Mesothelial cell of epicardium (in vitro differentiated cells): ENCODE measurements at places on chromosomes 6 and 20. TPM values are rescaled to one million over a fixed set of nuclear protein-coding genes. Genes with fewer than 3 reads are reported as not detected.
A peak's percentile ranks its signal among the peaks of the same experiment; 100 is the strongest.

LCA5 gene
- total RNA-seq = 8.7 to 9.2 TPM (median 8.9 TPM) in 3 replicates

TRMT6 gene
- 12.1 to 13.2 TPM (median 12.6 TPM) in 3 replicates for total RNA-seq

PTP4A1 gene
- total RNA-seq = 47.0 to 51.5 TPM (median 51.1 TPM) in 3 replicates

PNISR gene
- total RNA-seq = 194 to 206 TPM (median 203 TPM) in 3 replicates

ZBTB24 gene
- 8.0 to 9.4 TPM (median 9.1 TPM) in 3 replicates for total RNA-seq

WFDC12 gene
- total RNA-seq = not detected in 3 replicates

PSMA7 gene
- 195 to 210 TPM (median 201 TPM) in 3 replicates for total RNA-seq

ZSCAN26 gene
- 26.6 to 29.2 TPM (median 26.9 TPM) in 3 replicates for total RNA-seq

BMP2 gene
- 9.2 to 10.5 TPM (median 9.4 TPM) in 3 replicates for total RNA-seq

GRCh38 chr20:25695532-25696370 is 902 bp downstream of the ZNF337 start:
- no peaks in the 10 kb centered on the region for H3K27me3 ChIP-seq
- peak overlapping the region; percentile 87 for H3K27ac ChIP-seq
- peaks cover 15% of the 10 kb centered on the region for H3K36me3 ChIP-seq
- H3K4me1 ChIP-seq = peaks cover 8% of the 10 kb centered on the region

- no peaks in the 10 kb centered on the region for H3K36me3 ChIP-seq
- H3K27ac ChIP-seq = no peak overlapping the region
- no peak for DNase-seq
- H3K27me3 ChIP-seq = no peaks in the 10 kb centered on the region
- peaks cover 69% of the 10 kb centered on the region for H3K4me1 ChIP-seq
These were observed 9.6 kb downstream of the JARID2 start for GRCh38 chr6:15255481-15255880.

- H3K36me3 ChIP-seq = no peaks in the 10 kb centered on the region
- DNase-seq = no peak
- H3K4me3 ChIP-seq = no peak overlapping the region
- H3K27me3 ChIP-seq = no peaks in the 10 kb centered on the region
- no peak overlapping the region for H3K27ac ChIP-seq
- H3K4me1 ChIP-seq = no peaks in the 10 kb centered on the region
These were observed 417.0 kb upstream of the JAG1 start for GRCh38 chr20:11090751-11091150.

- no peak for DNase-seq
- peaks cover 15% of the 10 kb centered on the region for H3K4me1 ChIP-seq
- H3K27me3 ChIP-seq = no peaks in the 10 kb centered on the region
- no peak overlapping the region for H3K4me3 ChIP-seq
- peak overlapping the region; percentile 23 for H3K27ac ChIP-seq
These were observed 16.1 kb upstream of the STK38 start for GRCh38 chr6:36563237-36563927.

- H3K4me3 ChIP-seq = no peak within 1 kb of the TSS
- H3K27ac ChIP-seq = peak within 1 kb of the TSS; percentile 21
- H3K4me1 ChIP-seq = peaks cover 31% of the 10 kb centered on the region
- H3K27me3 ChIP-seq = no peaks in the 10 kb centered on the region
These were observed at the start of gene AIF1 for GRCh38 chr6:31614684-31615578. Gene AIF1 (plus strand): TSS chr6:31615234. CDS start chr6:31615330, 96 bp downstream.

DNA sequence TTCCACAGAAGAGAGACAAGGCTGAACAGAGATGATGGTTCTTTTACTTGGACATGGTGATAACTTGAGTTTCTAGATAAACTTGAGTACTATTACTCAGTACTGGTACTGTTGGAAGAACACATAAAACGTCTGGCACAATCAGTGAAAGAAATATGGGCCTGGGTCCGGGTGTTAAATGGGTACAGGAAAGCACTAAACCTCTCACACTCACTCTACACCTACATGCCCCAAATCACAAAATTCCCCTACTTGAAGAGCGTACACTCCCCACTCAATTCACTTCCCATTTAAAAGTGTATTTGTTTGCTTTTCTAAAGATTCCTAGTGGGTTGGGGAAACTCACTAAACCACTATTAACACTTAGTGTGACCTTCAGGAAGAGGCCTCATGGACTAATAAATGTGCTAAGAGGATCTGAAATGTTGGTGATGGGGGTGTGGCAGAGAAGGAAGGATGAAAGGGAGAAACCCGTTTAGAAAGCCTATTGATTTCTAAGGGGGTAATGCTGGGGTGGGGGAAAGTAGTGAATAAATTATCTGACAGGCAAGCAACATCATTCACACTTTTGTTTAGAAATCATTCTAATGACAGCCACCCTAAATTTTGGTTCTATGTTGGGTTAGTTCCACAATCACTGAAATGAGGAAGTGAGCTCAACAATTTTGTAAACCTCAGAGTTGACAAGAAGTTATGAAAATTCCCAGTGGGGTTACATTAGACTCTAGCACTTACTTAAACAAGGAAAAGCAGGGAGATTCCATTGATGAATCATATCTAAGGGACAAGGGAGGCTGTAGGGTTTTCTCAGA is 222.6 kb upstream of the MARCKS start:
- H3K27me3 ChIP-seq = no peaks in the 10 kb centered on the region
- H3K4me3 ChIP-seq = no peak overlapping the region
- DNase-seq = no peak
- no peaks in the 10 kb centered on the region for H3K36me3 ChIP-seq

- peak overlapping the region; percentile 28 for H3K27ac ChIP-seq
- H3K36me3 ChIP-seq = no peaks in the 10 kb centered on the region
- DNase-seq = no peak
- H3K27me3 ChIP-seq = no peaks in the 10 kb centered on the region
- H3K4me1 ChIP-seq = peaks cover 29% of the 10 kb centered on the region
These were observed 86.8 kb downstream of the GJA1 start for GRCh38 chr6:121522265-121522664.

- peak; percentile 60 for DNase-seq
- peaks cover 4% of the 10 kb centered on the region for H3K36me3 ChIP-seq
- H3K27ac ChIP-seq = peak overlapping the region; percentile 95
- peaks cover 16% of the 10 kb centered on the region for H3K4me1 ChIP-seq
These were observed 218.2 kb downstream of the OR2B2 start for GRCh38 chr6:27693766-27694546.

- peaks cover 4% of the 10 kb centered on the region for H3K36me3 ChIP-seq
- DNase-seq = no peak
- peaks cover 1% of the 10 kb centered on the region for H3K4me1 ChIP-seq
- no peak overlapping the region for H3K4me3 ChIP-seq
These were observed 627.6 kb downstream of the MMUT start for GRCh38 chr6:48835421-48835958.

DNA sequence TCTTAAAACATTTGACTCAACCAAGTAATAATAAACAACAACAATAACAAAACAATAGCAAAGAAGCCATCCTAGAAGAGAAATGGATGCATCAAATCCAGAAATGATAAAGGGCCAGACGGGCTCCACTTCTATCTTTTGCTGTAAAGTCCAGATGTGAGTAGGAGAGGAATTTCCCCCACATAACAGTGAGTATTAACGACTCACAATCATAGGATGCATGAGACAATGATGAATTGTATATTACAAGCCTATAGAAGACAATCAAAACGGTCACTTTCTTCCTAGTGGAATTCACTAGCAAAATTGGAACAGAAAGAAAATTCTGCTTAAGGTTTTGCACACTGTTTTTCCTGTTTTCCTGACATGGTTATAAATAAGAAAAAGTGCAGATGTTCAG is 97.0 kb upstream of the PREP start:
- no peak overlapping the region for H3K27ac ChIP-seq
- no peaks in the 10 kb centered on the region for H3K36me3 ChIP-seq
- peaks cover 25% of the 10 kb centered on the region for H3K27me3 ChIP-seq
- DNase-seq = no peak

DNA sequence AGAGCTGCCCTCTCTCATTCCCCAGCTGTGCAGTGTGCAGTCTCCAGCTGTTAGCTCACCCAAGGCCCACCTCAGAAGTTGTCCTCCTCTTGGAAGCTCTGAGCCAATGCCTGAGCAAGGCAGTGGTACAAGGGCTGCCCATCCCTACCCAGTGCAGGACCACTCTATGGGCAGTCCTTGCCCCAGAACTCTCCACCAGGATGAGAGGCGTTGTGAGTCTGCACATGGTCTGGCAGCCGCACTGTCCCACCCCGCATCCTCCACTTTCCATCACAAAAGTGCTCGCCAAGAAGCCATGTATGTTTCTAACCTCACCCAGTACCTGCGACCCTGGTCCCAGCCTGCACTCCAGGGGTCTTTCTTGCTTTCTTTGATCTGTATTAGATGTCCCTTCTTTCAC is 175.1 kb upstream of the PMEPA1 start:
- no peak for DNase-seq
- no peaks in the 10 kb centered on the region for H3K36me3 ChIP-seq
- no peak overlapping the region for H3K27ac ChIP-seq

DNA sequence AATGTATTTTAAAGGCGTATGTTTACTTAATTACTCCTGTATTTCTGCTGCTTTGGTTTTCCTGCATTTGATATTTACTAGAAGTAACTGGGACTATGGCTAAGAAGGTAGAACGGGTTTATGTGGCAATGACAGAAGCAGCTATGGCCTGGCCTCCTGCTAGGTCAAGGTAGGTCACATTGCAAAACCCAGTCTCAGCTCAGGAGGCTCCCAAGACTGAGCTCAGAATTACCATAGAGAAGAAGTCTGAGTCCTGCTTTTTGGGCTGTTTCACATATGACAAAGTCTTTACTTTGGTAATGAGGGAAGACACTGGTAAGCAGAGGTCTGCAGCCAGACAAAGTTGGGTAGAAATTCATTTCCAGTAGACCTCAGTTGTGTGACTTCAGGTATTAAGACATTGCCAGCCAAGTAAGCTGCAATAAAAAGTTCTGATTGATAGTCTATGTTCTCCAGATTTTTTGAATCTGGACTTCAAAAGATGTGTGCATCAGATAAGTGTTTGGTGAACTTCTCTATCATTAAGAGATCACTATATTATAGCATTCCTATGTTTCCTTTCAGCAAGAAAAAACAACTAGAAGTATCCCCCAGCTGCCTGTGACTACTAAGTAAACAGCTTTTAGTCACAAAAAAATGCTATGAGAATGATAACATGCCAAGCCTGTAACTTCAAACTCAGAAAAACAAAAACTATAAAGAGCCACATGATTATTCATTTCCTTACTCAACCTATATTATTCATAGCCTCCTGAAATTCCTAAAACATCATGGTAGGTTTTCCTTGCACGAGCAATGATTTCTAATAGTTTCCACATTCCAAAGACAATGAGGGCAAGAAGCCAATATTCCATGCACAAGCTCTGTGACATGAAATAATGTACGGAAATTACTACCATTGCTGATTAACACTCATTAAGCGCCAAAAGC is 312.3 kb downstream of the HAO1 start:
- peaks cover 14% of the 10 kb centered on the region for H3K4me1 ChIP-seq
- no peaks in the 10 kb centered on the region for H3K36me3 ChIP-seq
- H3K4me3 ChIP-seq = no peak overlapping the region
- no peak overlapping the region for H3K27ac ChIP-seq
- no peaks in the 10 kb centered on the region for H3K27me3 ChIP-seq
- DNase-seq = no peak

GRCh38 chr6:11772109-11772825 is 6.3 kb downstream of the ADTRP start:
- no peak overlapping the region for H3K4me3 ChIP-seq
- H3K36me3 ChIP-seq = no peaks in the 10 kb centered on the region
- peak overlapping the region; percentile 54 for H3K27ac ChIP-seq
- no peak for DNase-seq

- H3K27me3 ChIP-seq = peaks cover 10% of the 10 kb centered on the region
- no peaks in the 10 kb centered on the region for H3K36me3 ChIP-seq
- no peak for DNase-seq
- H3K4me1 ChIP-seq = peaks cover 32% of the 10 kb centered on the region
- peak overlapping the region; percentile 95 for H3K4me3 ChIP-seq
These were observed 972 bp upstream of the PHF3 start for GRCh38 chr6:63634630-63635029.

- no peaks in the 10 kb centered on the region for H3K27me3 ChIP-seq
- H3K4me3 ChIP-seq = no peak overlapping the region
- DNase-seq = no peak
- H3K27ac ChIP-seq = no peak overlapping the region
These were observed 120.0 kb upstream of the GGTLC1 start for GRCh38 chr20:24108581-24108980.

DNA sequence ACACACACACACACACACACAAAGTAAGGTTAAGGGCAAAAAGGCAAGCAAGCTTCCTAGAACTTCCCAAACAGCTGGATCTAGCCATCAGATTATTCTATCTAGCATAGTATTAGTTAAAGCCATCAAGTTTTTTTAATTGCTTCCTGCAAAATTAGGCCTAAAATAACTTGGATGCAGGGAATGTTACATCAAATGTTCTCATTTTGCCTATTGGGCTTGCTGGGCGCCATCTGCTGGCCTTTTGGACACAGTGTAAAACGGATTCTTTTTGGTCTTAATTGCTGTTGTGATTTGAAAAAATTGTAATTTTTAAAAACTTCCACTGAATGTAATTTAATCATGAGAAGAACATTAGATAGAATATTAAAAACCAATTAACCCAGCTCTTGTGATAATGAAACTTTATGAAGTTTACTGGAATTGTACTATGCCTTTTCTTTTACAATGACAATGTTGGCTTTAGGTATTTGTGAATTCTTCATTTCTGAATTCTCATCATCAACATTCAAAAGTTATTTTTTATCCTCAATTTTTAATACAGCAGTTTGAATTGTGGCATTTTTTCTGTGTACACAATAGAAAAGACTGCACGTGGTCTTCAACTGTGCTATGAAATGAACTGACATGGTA is 6.8 kb downstream of the MKKS start:
- no peak overlapping the region for H3K4me3 ChIP-seq
- H3K4me1 ChIP-seq = peaks cover 6% of the 10 kb centered on the region
- H3K27me3 ChIP-seq = no peaks in the 10 kb centered on the region
- no peak overlapping the region for H3K27ac ChIP-seq
- no peaks in the 10 kb centered on the region for H3K36me3 ChIP-seq

DNA sequence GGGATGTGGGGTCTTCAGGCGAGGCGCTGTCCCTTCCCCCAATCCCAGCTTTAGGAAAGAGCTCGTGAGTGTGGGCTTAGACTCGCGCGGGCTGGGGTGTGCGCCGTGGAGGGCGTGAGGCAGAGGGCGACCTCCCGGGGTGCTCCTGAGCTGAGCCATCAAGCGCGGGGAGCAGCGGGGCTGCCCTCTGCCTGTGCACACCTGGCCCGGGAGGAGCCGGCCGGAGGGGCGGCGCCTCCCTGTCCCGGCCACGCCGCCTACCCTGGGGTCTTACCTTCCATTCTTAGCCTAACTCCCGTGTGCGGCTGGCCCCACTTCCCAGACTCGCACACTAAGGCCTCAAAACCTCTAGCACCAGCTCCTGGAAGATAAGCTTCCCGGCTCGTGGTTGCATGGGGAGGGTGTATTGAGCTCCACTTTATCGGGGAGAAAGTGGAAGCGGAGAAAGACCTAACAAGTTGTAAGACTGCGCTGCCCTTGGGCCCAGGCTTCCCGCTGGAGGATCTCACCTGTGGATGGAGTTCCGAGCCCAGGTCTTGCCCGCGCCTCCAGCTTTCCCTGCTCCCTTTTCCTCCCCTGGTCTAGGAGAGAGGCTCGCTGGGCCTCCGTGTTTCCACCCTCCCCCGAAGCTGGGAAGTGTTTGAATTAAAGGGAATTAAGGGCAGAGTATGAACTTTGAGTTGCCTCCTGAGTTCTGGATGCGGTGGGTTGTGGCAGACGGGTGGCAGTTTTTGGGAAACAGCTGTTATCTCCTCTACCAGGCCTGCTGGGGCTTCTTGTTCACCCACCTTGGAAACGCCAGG is 1.2 kb downstream of the DNMT3B start:
- no peaks in the 10 kb centered on the region for H3K36me3 ChIP-seq
- DNase-seq = no peak
- no peak overlapping the region for H3K27ac ChIP-seq
- peaks cover 18% of the 10 kb centered on the region for H3K4me1 ChIP-seq

- H3K27ac ChIP-seq = no peak overlapping the region
- H3K36me3 ChIP-seq = peaks cover 11% of the 10 kb centered on the region
- no peaks in the 10 kb centered on the region for H3K27me3 ChIP-seq
These were observed 82.2 kb downstream of the CTNNBL1 start for GRCh38 chr20:37776049-37776448.

GRCh38 chr20:35088231-35089145 is 4.1 kb downstream of the TRPC4AP start:
- no peaks in the 10 kb centered on the region for H3K27me3 ChIP-seq
- H3K27ac ChIP-seq = peak overlapping the region; percentile 84
- H3K4me3 ChIP-seq = no peak overlapping the region
- H3K36me3 ChIP-seq = peaks cover 3% of the 10 kb centered on the region
